NCI-H526 treated with DMSO at 0.1 percent for 48 hours (cell line): ENCODE measurements at places on chromosomes 1 and 21.

GRCh38 chr1:145891587-145892485 is 6.2 kb upstream of the ANKRD35 start:
- DNase-seq = peak; percentile 99

DNA sequence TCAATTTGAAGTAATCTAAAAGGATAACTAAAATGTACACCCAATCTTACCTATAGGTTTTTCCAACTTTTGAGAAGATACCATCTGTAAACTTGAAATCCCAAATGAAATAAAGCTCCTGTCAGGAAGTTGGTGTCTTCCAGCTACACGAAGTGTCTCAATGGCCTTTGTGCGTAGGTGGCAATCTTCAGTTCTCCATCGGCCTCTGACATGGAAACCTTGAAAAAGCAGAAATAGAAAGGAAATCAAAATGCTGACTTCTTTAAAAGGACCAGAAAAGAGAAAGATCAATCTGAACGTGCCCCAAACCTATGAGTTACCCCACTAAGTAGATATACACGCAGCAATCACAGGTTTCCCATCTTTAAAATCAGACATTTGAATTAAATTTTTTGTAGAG is 10.0 kb downstream of the MKNK1 start:
- no peak for DNase-seq

DNA sequence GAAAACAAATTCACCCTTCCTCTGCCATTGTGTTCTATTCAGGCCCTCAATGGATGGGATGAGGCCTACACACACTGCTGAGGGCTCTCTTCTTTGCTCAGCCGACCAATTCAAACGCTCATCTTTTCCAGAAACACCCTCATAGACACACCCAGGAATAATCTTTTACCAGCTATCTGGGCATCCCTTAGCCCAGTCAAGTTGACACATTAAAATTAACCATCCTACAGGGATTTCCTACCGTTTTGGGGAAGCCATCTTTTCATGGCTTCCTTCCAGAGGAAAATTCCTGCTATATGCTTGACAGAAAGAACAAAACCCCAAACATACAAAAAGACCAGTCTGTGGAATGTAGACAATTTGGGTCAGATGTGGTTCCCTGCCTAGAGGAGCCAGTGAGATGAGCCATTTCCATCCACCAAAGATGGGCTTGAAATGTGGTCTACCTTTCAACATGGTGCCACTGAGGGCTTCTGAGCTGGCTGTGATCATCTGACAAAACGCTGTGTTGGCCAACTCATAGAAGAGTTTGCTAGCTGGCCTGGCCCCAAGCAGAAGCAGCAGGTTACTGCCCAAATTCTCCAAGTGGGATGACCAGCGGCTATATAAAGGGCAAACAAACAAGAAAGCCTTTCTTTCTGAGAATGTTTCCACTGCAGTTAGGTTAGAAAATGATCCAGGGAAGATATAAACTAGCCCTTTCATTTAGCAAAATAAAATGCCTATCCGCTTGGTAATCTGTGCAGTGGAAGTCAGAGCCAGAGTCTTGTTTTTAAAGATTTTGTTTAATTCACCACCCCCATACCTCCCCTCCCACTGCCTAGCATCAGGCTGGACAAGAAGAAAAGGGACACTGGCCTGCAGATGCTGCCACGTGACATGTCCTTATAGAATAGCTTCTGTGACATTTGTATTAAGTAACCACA is 69.1 kb upstream of the MRPS6 start:
- DNase-seq = no peak

DNA sequence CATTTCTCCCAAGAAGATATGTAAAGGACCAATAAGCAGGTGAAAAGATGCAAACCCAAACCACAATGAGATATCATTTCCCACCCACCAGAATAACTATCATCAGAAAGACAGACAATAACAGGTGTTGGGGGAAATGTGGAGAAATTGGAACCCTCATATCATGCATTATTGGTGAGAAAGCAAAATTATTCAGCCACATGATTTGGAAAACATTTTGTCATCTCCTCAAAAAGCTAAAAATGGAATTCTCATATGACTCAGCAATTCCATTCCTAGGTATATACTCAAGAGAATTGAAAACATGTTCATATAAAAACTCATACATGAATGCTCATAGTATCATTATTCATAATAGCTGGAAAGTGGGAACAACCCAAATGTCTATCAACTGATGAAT is 25.1 kb upstream of the RNF186 start:
- DNase-seq = no peak

DNA sequence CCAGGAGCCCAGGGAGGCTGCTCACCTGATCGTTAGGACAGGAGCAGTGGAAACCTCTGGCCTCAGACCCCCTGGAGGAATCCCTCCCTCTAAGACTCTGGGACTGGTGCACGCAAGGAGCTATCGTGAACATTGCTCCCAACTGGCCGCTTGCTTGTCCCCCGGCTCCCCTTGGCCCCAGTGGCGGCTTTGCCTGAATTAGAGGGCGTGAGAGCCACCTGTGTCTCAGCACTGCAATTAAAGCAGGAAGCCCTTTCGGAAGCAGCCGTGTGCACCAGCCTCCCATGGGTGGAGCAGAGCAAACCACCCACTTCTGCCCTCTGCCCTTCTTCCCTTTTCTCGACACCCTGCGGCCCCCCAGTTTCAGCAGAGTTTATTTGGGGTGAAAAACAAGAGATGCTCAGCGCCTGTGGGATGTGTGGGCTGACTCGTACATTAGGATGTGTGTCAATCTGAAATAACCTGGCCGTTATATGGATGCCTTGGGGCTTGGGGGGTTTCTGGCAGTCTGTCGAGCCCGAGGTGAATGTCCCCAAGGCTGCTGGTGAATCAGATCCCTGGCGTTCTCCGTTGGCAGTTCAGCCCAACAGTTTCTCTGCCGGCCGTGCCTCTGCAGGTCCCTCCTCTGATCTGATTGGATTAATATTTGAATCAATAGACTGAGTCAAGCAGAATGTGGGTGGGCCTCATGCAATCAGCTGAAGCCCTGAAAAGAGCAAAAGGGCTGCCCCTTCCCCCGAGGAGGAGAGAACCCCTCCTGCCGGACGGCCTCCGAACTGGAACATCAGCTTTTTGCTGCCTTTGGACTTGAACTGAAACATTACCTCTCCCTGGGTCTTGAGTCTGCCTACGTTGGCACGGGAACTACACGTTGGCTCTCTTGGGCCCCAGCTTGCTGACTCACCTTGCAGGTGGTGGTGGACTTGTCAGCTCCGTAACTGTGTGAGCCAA is 7.3 kb upstream of the UMODL1 start:
- peak; percentile 11 for DNase-seq

- DNase-seq = no peak
These were observed 811 bp upstream of the S100A3 start for GRCh38 chr1:153549741-153550397.

- DNase-seq = no peak
These were observed 17.5 kb downstream of the LACTBL1 start for GRCh38 chr1:22955146-22955545.
